ENCODE measurements at places on chromosomes 5 and 9. TPM values are rescaled to one million over a fixed set of nuclear protein-coding genes. Genes with fewer than 3 reads are reported as not detected.

DNA sequence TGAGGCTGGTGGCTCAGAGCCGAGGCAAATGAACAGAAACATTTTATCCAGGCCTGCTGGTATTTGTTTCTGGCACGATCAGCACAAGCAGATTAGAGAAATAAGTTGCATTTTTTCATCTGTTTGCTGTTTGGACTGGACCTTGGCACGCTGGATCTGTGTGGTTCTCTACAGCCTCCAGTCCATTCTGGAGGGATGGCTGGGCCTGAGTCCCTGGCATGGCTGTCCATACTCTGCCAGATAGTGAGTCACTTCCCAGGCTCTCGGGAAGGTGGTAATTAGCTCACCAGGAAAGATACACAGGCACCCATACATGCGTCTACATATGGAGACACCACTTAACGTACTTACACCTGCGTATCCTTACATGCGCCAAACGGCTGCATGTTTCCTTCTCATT lies 78.6 kb downstream of the SPRY4 start:
- DNase-seq, result no peak

GRCh38 chr5:121086671-121087070 lies 622.6 kb downstream of the PRR16 start:
- no peak for DNase-seq

- DNase-seq, result no peak
These were observed 86.6 kb downstream of the PPARGC1B start for GRCh38 chr5:149816661-149817060.

DNA sequence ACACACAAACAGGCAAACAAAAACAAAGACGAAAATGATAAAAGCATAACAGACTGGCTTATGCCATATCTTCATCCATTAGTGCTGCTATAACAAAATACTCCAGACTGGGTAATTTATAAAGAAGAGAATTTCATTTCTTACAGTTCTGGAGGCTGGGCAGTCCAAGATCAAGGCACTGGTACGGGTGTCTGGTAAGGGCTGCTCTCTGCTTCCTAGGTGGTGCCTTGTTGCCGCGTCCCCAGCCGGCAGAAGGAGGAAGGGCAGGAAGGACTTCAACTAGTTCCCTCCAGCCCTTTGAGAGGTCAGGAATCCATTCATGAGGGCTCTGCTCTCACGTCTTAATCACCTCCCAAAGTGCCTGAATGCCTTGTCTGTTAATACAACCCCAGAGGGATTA lies 122.6 kb downstream of the BOD1 start:
- DNase-seq, result no peak

DNA sequence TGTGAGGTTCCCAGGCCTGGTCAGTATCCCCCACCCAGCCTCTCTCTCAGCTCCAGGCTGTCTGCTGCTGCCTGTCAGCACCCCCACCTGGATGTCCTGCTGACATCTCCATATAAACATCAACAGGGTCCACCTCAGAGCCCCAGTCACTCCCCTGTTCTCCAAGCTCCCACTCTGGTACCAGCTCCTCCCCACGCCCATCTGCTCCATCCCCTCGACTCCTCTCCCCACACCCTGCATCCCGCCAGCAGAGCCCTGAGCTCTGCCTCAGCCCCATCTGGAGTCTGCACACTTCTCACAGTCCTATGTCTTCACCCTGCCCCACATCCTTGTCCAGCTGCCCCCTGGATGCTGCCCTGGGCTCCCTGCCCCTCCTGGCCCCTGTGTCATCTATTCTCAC lies 67.7 kb upstream of the LRRTM2 start:
- no peak for DNase-seq

DNA sequence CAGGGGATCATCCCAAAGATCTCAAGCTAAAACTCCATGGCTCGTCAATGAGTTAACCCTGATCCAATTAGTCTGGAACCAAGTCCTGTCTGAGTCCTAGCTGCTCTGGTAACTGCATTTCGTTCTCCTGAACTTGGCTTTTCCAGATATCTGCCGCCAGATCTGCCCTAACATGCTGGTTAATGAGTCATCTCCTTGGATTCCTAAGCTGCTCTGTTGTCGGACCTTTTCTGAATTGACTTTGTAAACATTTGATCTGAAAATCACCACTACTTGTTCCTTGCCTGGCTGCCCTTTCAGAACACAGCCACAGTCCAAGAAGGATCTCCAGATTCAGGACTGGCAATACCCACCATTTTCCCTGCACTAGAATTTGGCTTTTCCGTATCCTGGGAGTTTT lies 473.0 kb downstream of the ZSWIM6 start:
- DNase-seq, result no peak

DNA sequence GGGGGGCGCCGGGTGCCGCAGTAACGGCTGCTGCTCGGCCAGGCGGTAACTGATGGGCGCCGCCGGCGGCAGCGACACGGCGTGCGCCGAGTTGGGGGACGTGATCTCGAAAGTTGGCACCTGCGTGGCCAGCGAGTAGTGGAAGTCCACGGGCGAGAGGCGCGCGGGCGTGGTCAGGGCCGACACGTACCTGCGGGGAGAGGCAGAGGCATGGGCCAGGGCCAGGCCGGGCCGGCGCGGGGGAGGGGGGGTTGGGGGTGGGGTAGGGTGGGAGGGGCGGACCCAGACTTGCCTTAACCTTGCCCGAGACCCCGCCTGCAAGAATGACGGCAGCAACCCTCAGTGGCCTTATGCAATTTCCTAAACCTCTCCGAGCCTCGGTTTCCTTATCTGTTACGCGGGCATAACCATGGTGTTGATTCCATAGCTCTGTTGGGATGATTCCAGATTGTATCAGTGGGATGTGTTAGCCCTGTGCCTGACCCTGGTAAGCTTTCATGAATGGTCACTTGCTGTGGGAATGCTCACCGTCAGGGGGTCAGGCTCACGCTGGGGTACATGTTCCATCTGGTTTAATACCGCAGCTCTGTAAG lies 53.0 kb downstream of the PSD2 start:
- no peak for DNase-seq

DNA sequence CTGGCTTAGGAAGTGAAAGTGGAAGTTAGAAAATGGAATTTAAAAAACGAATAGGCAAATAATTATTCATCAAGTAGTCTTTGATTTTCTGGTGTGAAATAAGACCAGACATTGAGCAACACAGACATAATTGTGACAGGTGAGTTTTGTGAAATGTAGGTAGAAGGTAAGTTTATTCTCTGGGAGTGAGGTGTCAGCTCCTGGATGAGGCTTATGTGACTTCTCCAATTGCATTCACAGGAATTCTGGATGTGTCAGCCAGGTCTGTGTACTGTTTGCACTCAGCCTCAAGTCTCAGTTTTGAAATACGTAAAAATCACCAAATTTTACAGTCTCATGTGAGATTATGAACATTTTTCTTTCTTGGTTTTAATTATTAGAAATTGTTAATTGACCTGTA lies 537.6 kb downstream of the CETN3 start:
- no peak for DNase-seq

- no peak for DNase-seq
These were observed 55.4 kb downstream of the STK32A start for GRCh38 chr5:147290261-147290660.

DNA sequence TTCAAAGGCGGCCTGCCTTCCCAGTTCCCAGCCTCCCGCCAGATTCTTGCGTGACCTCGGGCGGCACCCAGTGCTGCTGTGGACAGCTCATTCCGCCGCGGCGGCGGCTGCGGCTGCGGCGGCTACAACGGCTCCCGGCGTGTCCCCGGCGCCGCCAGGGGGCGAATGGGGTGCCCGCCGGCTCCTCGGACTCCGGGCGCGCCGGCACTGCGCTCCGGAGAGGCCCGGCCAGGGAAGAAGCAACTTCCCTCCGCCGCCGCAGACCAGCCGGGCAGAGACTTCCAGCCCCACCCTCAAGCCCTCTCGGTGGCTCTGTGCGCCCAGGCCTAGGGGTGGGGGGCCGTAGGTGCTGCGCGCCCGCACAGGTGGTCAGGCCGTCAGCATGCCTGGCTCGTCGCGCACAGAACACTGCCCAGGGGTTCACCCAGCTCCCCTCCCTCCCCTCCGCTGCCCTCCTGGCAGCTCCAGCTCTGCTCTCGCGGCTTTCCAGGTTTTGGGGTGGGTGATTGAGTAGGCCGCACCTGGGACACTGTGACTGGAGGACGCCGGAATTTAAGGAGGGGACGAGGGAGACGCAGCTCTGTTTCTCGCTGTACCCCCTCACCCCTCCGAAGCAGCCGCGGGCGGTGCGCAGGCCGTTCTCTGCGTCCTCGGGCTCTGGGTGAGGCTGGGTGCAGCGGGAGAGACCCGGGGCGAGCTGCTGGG lies 20.2 kb downstream of the IGIP start:
- DNase-seq, result peak; percentile 85

DNA sequence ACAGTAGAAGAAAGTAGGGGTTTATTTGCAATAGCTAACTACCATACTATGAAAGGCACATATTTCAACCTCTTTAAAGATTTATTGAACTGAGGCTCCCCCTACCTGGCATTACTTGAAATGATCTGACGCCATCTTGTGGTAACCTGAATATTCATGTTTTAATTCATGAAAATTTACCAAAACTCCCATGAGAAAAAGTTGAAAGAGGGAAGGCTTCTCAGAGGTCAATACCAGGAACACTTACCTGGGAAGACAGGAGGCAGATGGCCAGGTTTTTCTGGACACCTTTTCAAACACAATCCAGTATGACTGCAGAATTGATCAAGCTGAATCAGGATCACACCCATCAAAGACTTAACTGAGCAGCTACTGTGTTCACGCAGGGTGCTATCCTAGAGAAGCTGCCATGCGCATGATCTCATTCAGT lies 9.4 kb downstream of the PRELID2 start:
- DNase-seq, result no peak

- DNase-seq, result no peak
These were observed 1056.5 kb upstream of the EDIL3 start for GRCh38 chr5:85441156-85441555.

GRCh38 chr5:116896001-116896400 lies 321.4 kb upstream of the SEMA6A start:
- DNase-seq, result no peak

DNA sequence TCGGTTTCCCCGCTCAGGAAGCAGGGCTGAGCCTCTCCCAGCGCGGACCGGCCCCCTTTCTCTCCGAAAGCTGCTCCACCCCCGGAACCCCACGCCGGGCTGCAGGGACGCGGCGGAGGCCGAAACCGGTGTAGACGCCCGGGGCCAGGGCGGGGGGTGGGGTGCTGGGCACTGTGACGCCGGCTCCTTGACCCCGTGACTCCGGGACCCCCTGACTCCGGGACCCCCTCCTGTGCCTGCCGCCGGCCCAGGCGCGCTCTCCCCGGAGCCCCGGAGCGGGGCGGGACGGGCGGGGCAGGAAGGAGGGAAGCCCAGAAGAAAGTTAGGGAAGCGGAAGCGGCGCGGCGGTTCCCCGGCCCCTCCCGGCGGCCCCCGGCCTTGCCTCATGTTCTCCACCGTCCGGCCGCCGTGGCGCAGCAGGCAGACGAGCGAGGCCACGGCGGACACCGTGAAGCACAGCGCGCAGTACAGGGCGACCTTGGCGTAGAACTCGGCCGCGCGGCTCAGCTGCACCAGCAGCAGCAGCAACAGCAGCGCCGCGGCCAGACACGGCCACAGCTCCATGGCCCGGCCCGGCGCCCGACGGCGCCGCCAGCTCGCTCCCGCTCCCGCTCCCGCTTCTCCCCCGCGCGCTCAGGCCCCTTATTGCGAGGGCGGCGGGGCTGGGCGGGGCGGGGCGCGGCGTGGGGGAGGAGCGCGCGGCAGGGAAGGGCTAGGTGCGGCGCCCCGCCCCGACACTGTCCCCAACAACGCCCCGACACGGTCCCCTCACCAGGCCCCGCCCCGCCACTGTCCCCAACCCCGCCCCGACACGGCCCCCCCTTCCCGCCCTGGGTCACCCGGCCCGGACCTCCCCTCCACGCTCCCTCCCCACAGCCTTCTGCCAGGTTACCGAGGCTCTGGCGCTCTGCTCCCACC lies at the start of gene AGPAT2:
Gene AGPAT2, minus strand, starts transcription at position 664 of the 918 bp plus-strand sequence. Its CDS starts 100 bp downstream, at position 564.
- DNase-seq, result peak; percentile 83

Gene ZNF618
- polyA plus RNA-seq, result 0.92 TPM

Gene TBC1D13
- polyA plus RNA-seq, result 18.0 TPM
